HS-27A (cell line): ENCODE measurements at places on chromosomes 11 and 22.

DNA sequence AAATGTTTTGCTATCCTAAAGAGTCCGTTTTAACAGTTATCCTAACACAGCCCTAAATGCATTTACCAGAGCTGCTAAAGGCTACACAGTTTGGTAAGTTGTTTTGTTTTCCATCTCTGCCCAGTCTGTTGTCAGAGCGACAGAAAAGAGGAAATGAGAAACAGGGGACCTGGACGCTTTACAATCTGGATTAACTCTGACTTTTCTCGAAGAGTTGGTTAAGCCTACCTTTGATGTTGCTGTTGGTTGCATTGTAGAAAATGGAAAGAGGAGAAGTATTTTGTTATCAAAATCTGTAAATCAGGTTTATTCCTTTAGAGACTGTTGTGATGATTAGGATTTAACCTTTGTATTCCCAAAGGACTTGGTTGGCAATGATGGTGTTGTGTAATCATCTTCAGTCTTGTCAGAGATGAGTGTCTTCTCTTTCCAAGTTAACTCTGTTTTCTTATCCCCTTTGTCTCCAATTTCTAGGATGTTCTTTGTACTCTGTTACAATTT is 481 bp downstream of the ANGPTL5 start:
- DNase-seq: peak; percentile 0

- no peak for DNase-seq
Measured at GRCh38 chr11:792873-793272, 3.0 kb upstream of the CEND1 start.

DNA sequence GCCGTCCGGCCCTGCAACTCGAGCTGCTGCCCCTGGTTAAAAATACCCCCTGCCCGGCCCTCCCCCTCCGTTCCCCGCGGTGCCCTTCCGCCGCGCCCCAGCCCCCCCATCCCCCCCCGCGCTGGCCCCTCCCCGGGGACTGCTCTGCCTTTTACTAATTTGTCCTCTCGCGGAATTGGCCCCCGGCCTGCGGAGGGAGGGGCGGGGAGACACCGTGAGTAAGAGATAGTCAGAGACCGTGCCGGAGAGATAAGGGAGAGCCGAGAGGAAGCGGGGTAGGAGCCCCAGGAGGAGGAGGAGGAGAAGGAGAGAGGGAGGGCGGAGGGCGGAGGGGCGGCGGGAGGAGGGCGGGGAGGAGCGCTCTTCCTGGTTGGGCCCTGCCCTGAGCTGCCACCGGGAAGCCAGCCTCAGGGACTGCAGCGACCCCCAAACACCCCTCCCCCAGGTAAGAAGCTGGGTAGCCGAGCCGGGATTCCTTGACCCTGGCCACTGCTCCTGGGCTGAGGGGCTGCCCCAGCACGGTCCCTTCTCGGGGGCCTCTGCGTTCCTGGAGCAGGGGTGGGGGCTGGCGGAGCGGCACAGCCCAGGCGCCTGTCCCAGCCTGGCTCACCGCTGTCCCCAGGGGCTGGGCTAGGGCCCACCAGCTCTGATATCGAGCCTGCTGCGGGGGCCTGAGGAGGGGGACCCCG is at the start of gene CAPN1:
Gene CAPN1 (plus strand): TSS at position 360 of the 689 bp plus-strand sequence. CDS start 774 bp downstream, outside the sequence.
- DNase-seq: peak; percentile 89

GRCh38 chr11:113296447-113297205 is 17.8 kb upstream of the TTC12 start:
- no peak for DNase-seq

- DNase-seq: no peak
Measured at GRCh38 chr11:114040706-114041211, 18.8 kb upstream of the ZBTB16 start.

DNA sequence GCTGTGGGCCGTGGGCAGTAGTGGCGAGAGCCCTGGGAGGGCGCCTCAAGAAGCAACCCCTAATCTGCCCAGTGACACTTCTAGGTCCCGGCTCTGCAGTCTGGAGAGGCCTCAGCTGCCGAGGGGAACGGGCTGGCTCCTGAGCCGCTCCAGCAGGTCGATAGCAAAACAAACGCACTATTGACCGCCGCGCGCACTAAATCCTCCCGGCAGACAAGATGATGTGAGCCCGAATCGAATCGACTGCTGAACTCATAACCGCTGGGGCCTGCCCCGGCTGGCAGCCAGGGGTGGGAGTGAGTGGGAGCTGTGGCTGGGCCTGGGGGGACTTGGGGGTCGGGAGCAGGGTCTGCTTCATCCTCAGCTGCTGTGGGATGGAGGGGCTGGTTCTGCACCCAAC is 36.1 kb downstream of the FLRT1 start:
- DNase-seq: no peak

- peak; percentile 27 for DNase-seq
Measured at GRCh38 chr11:10076458-10077141, 217.4 kb downstream of the SBF2 start.

GRCh38 chr11:43576320-43576802 is 104.2 kb upstream of the HSD17B12 start:
- DNase-seq: no peak

DNA sequence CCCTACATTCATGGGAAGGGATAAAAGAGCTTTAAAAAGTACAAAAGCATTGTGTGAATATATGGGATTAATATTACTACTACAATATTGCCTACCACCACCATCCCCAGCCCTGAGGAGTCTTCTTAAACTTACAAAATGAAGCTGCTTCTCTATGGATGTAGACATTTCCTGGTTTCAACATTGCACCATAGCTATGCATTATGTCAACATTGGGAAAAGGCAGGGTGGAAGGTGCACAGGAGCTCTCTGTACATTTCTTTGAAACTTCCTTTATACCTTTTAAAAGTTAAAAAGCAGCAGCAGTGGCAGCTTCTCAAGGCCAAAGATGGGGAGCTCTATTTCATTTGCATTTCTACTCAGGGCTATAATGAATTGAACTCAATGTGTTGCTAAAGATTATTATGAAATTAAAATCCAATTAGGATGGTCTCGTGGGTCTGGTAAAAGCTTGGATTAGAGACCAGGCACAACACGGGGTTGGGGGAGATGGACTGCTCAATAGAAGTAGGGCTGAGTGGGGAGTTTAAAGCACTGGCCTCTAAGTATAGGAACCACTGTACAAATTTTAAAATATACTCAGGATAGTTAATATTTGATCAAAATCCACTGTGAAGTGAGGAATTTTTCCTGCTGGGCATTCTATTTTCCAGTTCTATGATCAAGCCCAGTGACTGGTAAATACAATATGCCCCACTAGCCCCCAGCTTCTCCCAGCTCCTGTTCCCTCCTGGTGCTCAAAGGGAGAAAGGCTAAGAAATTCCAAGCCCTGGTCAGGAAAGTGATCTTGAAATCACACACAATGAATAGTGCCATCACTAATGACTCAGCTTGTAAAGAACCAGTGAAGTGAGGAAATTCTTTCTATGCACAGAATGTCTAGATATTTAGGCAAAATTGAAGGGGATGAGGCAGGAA is 362.7 kb upstream of the CCDC90B start:
- DNase-seq: no peak

DNA sequence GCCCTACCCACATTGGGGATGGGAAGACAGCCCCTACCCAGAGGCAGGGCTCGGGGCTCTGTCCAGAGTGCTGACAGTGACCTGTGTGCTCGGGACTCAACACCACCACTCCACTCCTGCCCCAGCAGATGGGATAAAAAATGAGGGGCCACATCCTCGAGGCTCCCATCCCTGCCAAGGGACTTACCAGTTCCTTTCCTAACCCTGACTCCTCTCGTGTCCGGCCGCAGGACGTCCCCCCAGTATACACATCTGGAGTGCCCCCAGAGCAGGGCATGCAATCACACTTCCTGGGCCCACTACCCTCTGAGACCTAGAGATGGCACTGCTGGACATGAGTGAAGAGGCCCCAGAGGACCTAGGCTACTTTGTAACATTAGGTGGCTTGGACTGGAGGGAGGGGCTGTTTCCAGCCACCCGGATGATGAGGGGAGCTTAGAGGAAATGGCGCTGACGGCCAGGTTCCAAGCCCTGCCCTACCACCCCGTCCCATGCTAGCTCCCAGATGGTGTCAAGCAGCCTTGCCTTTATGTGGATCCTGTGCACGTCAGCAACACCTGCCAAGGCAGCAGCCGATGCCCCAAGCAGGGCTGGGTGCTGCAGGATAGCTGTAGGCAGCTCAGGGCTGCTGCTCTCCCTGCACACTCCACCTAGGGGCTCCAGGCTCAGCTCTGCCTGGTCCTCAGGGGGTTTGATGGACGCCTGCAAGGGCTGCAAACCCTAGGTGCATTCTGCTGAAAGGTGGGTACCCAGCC is 86.6 kb downstream of the DGCR2 start:
- no peak for DNase-seq

DNA sequence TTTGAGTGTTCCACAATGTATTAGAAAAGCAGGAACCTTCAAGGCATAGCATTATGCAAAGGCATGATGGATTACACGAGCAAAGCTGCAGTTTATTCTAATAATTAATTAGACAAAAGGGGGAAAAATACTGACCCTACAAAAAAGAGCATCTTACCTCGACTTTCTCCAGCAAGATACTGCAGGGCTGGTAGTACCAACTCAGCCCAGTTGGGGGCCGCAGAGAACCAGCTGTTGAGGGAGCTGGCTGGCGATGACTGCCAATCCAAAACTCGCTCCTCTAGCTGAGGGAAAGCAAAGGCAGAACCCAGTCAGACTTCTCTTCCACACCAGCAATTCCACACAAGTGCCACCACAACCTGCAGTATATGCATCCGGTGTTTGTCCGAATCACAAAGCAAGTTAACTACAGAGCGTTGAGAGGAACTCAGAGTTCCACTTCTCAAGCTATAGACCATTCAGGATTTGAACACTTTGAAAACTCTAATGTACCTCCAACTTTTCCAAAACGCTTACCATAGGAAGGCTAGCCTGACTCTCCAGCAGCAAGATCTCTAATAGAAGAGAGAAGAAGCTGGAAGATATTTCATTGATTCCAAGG is 13.7 kb downstream of the NFRKB start:
- no peak for DNase-seq

GRCh38 chr22:38427465-38427864 is 27.5 kb downstream of the KCNJ4 start:
- no peak for DNase-seq

DNA sequence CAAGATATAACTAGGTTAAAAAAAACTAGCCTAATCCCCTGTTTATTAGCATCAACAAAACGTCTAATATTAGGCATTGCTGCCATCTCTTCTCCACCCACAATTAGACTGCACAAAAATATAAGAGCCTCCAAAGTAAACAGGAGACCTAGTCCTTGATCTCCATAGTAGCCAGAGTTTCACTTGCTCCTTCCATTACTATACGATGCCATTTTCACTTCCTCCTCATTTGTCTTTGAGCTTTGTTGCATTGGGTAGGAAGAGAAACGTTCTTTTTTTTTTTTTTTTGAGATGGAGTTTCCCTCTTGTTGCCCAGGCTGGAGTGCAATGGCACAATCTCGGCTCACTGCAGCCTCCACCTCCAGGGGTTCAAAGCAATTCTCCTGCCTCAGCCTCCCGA is 42.3 kb upstream of the RDX start:
- no peak for DNase-seq

DNA sequence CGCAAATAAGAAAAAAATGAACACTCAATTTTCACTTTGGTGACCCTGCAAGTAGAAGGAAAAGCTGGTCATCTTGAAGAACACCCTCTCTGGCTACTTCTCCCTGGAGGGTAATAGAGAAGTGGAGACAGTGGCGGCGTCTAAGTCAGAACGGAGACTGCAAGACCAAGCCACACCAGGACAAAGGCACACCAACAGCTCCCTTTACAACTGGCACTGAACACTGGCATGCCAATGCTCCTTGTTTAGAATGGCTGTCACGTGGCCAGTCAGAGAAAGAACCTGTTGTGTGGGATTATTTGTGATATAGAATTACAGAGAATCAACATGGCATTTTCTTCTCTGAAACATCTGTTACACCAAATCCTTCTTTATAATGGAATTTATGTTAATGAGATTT is 61.3 kb upstream of the YPEL1 start:
- DNase-seq: no peak

DNA sequence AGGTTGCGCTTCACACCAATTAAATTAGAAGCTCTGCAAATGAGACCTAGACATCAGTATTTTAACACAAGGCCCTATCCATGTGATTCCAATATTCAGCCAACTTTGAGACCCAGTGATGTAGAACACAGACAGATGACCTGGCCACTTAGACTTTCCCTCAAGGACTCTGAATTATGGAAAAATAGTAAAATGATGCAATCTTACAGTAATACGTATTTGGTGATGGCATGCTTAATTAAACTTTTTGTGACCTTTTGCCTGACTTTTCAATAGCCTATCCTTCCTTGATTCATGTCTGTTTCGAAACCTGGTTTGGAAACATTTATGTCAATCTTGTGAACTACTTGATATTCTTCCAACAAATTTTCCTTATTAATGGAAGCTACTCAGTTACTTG is 521.2 kb downstream of the KCNA4 start:
- no peak for DNase-seq

GRCh38 chr11:23590596-23591308 is 730.5 kb upstream of the CCDC179 start:
- no peak for DNase-seq

GRCh38 chr11:3977078-3977477 is 117.5 kb upstream of the RRM1 start:
- DNase-seq: no peak

DNA sequence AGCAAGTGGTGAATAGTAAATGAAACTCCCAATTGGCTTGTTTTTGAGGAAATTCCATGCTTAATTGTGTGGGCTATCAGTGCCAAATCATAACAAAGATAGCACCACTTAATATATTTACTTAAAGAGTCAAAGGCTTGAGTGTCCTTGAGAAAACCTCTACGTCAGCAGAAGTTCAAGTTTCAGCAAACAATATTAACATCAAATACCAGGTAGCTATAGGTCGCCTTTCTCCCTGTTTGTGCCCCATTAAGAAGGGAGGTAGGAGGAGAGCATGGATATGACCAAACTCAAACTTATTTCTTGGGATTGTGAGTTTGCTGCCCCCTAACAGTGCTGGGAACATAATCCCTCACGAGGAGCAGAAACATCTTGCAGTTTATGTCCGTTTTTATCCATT is 105.6 kb upstream of the SYN3 start:
- no peak for DNase-seq

GRCh38 chr11:69113226-69113625 is 42.5 kb upstream of the SMIM38 start:
- no peak for DNase-seq

DNA sequence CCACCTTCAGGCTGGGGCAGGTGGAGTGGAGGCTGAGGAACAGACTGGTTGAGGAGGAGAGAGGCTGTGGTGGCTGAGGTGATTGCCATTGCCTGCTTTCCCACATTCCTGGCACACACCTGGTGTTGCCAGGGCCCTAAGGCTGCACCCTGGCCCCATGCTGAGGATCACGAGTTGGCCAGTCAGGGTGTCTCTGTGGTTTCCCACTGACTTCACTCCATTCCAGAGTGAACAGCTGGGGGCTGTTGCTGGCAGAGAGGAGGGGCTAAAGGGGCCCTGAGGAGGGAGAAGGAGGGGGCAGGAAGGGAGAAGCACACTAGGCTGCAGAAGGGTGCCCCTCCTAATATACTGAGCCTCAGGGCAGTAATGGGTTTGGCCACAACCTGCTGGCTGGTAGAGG is 1.8 kb downstream of the TMEM86A start:
- no peak for DNase-seq

GRCh38 chr22:30234786-30235470 is 11.6 kb downstream of the LIF start:
- DNase-seq: no peak
